Inflammatory macrophage treated with lipopolysaccharide for 4 hours (primary cell): ENCODE measurements at places on chromosomes 3 and 15.
A peak's percentile ranks its signal among the peaks of the same experiment; 100 is the strongest.

DNA sequence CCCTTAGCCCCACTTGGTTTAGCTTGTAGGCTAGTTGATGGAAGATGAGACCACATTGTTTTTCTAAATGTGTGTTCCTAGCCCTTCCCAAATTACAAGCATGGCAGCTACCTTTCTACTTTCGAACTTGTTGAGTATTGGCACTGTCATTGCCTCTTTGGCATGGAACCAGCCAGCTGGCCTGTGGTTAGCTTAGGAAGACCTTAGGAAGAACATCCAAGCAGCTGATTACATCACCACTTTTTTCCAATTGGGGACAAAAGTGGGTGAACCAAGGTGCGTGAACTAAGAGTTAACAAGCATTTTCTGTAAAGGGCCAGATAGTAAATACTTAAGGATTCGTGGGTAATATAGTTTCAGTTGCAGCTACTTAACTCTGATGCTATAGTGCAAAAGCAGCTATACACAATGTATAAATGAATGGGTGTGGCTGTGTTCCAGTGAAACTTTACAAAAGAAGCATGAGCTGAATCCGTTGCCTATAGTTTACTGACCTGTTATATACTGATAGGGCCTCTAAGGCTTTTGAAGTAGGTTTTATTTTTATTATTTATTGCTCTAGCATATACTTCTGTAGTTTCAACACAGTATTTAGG, 8.5 kb downstream of the KLHL18 start:
- DNase-seq: no peak

- DNase-seq: peak; percentile 33
These were observed 8.8 kb upstream of the LRCH3 start for GRCh38 chr3:197782230-197782629.

GRCh38 chr15:70757627-70758026, 5.7 kb downstream of the UACA start:
- DNase-seq: no peak

- DNase-seq: no peak
These were observed 4.3 kb downstream of the TMPRSS7 start for GRCh38 chr3:112038863-112039262.

DNA sequence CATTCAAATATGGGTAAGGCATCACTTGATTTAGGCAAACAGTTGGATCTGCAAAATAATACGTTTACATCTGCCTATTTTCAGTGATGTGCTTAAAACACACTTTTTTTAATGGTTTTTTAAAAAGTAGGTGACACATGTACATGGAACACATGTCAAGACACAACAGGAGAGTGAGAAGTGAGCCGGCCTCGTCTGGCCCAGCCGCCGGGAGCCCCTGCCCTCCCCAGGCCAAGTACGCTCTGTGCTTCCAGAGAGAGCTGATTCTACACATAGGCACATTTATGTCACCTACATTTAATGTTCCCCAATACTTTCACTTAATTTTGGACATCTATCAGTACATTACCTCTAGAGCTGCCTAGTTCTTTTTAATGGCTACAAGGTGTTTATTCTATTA, 3.8 kb downstream of the TM2D3 start:
- no peak for DNase-seq

- DNase-seq: no peak
These were observed 35.8 kb downstream of the ABHD5 start for GRCh38 chr3:43726521-43726920.

GRCh38 chr15:55703873-55704301, 39.1 kb downstream of the PRTG start:
- no peak for DNase-seq

- no peak for DNase-seq
These were observed 180.7 kb upstream of the PDZRN3 start for GRCh38 chr3:73805435-73805834.

DNA sequence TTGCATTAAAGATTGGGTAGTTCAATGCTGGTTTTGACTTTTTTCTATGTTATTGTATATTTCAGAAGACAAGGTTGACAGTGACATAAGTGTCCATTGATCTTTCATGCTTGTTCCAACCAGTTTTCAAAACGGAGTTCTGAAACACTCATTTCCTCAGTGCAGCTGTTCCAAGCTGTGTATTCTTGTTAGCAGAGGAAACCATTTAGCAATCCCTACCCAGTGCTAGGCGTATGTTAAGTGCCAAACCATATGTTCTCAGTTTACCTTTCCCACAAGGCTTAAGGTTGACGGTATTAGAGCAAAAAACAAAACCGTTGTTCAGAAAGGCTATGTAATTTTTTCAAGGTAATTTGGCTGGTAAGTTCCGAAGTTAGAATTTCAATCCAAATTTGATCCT, 9.1 kb downstream of the ATOSA start:
- no peak for DNase-seq
